ENCODE measurements at places on chromosomes 3 and 15.
A peak's percentile ranks its signal among the peaks of the same experiment; 100 is the strongest.

- no peak for DNase-seq
These were observed 70.7 kb upstream of the EOMES start for GRCh38 chr3:27792869-27793268.

DNA sequence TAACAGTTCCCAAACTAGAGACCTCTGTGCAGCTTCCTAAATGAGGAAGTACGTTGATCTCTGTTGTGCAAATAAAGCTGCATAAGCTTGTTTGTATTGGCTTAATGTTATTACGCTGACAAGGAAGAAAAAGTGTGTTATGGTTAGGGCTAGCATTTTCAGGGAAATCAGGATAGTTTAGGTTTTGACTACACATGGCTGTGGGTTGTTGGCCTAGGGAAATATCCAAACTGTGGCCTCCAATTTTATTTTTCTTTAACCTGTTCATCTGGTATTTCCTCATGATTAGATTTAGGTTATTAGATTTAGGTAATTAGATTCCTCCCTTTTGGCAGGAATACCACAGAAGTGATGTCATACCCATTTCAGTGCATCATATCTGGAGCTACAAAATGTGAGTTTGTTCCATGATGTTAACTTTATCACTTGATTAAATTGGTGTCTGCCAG lies 8.7 kb upstream of the MCCC1 start:
- DNase-seq = no peak

DNA sequence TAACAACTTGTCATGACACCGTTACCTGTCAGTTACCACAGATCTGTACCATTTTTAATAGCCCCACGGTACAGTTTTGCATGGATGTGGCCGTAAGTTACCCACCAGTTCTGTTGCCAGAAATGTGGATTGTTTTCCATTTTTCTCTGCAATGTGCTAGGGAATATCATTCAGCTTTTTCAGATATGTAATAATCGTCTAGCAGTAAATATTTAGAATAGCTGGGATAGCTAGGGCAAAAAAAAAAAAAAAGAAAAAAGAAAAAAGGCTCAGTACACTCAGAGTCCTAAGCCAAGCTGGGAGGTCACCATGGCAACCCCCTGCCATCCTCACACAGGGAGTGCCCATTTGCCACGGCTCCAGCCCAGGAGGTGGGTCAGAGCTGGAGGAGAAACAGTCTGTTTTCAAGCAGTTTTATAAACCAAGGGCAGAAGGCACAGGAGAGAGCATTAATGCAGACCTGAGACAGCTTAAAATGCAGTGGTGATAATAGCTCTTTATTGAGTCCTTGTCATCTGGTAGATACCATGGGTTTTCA lies 25.2 kb downstream of the PAQR5 start:
- DNase-seq = no peak

GRCh38 chr3:190109441-190109840 lies 11.3 kb downstream of the P3H2 start:
- no peak for DNase-seq

DNA sequence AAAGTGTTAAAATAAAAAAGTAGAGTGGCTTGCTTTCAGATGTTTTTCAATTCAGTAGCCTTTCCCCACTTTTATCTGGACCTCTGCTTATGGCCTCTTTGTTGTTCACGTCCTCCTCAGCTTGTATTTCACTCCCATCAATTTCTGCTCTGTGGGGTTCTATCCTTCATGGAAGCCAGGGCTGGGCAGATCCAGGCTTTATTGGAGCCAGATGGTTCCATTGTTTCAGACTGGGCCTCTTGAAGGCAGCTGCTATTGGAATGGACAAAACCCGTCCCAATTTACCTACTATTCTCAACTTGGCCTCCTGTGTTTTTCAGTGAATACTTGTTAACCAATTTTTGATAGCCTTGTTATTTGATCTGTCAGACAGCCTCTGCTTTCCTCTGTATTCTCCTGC lies 10.9 kb upstream of the AADACL2 start:
- DNase-seq = no peak

DNA sequence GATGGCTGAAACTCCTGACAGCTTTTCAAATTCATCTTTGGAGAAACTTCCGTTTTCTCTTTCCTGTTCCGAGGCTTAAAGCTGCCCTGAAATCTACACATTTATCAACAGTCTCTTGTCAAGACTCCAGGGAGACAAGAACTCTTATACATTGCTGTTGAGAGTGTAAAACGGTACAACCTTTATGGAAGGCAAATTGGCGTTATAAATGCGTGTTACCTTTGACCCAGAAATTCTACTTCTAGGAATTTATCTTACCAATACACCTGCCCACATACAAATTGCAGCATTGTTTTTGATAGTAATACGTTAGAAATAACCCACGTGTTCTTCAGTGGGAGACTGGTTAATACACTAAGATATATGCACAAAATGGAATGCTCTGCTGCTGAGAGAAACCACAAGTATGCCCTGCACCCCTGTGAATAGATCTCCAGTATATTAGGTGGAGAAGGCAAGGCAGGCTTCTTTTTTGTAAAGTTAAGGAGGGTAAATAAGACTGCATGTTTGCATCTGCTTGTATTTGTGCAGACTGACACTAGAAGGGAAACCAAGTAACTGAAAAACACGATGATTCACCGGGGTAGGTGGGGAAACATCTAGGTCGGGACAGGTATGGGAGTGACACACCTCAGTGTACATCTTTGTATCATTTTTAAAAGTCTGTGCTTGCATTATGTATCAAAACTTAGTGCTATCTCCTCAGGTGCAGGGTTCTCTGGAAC lies 97.5 kb downstream of the IGF1R start:
- peak; percentile 39 for DNase-seq

- no peak for DNase-seq
These were observed 98.6 kb downstream of the SUCNR1 start for GRCh38 chr3:151971814-151972579.
